ENCODE measurements at places on chromosomes 12 and 14.

- no peak for DNase-seq
Measured at GRCh38 chr12:15859116-15859515, 23.1 kb upstream of the STRAP start.

DNA sequence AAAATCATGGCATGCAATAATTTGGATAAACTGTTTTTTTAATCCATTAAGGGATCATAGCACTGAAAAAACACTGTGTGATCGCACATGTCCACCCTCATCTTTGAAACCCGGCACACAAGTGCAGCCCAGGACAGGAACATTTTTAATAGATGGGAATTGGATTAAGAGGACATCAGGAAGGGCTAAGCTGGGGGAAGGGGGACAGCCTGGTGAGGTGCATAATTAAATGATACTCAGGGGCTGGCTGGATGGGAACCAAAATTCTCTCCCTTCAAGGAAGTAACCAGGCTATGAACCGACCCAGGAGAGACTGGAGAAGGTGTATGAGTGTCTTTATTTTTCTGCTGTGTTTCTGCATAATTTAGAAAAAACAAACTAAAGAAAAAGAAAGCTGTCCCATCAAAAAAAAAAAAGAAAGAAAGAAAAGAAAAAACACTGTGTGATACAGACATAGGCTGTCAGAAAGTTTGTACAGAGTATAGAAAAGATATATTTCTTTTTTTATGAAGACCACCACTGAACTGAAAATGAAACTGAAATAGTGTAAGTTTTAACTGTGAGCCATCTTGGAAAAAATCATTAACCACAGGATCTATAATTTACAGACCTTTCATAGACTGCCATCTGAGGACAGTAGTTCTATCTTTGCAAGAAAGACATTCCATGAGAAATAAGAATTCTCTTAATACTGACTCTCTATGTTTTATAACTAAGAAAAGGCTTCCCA is 75.1 kb upstream of the SLC38A4 start:
- no peak for DNase-seq

DNA sequence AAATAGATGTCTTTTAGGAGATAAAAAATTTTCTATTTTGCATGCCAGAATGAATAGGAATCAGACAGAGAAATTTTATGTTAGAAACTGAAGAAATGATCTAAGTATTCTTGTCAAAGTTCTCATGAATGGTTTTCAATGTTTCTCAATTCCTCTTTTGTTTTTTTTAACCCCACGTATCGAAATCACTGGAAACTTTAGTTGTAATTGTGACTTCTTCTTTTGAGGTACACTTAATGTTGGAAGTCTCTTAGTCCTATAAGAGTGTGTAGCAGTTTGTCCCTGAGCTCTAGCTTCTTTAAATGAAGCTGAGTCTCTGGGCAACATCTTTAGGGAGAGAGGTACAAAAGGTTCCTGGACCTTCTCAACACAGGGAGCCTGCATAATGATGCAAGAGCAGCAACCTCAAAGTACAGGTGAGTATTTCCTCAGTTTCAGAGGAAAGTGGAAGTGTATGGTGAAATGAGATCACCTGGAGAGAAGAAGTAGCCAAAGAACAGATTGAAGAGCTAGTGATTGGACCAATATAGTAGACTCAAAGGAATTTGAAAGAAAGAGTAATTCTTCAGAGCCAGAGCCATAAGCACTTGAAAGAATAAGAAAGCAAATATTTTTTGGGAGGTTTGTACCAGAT is at the start of gene CLEC6A:
Gene CLEC6A, plus strand, starts transcription at position 236 of the 634 bp plus-strand sequence. Its CDS starts 150 bp downstream, at position 386.
- no peak for DNase-seq

DNA sequence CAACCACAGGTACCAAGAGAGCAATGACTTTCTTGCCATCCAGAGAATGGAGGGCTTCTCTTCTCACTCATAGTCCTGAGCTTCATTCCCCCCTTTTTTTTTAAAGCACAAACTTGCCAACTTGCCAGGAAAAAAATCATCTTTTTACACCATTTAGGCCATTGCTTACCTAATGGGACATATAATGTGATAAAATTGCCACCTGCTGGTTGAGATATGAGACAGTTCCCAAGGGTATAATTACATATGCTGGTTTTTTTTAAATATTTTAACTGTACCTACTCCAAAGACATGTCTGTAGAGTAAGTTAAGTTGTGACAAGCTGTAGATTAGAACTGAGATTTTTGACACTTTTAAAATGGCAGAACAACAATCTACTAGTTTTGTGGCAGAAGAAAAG is 519.1 kb upstream of the SEL1L start:
- DNase-seq = no peak

DNA sequence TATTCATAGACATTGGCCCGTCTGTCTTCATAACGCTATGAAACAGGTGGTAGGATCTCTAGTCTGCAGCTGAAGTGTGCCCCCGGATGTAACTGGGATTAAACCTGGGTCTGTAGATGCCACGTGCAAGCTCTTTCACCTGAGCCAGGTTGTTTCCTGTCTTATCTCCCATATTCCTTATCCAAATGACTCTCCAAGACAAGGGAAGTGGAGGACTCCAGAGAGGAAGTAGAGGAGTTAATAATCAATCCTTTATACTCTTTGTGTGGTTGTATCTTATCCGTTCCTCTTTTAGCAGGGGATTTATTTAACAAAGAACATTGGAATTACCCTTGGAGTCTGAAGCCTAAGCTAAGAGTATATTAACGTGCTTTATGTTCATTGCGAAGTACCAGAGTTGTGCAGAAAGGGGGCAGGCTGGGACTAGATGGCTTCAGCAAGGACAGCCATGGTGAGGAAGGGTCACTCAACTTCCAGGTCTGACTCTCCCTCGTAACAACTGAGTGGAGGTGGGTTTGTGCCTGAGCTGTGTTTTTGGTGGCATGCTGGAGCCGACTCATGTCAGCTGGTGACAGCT is 82.8 kb downstream of the RIN3 start:
- no peak for DNase-seq

DNA sequence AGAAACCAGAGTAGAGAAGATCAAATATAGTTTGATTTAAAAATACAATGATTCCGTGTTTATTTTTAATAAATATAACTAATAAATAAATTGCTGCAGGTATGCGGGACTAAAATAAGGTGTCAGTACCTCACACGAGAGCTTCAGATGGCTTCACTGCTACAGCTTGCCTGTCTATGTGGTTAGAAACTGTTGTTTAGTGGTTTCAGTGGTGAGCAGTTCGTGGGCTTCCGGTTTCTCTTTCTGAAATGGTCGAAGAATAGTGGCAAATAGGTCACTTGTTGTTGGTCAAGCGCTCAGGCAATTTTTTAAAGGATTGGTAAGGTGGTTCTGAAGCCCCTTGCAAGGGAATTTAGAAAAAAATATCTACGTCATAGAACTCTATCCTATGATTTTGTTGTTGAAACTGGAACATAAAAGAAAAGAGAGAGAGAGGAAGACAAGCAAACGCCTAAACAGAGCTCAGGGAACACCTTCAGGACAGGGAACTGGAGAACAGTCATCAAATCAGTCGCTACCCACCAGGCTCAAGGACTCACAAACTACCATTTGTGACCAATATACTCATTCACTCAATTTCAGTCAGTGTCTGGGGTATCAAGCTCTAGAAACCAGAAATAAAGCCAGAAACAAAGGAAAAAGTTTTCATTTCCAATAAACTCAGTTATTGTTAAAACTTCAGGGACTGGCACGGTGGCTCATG is 31.3 kb downstream of the GABARAPL1 start:
- no peak for DNase-seq

DNA sequence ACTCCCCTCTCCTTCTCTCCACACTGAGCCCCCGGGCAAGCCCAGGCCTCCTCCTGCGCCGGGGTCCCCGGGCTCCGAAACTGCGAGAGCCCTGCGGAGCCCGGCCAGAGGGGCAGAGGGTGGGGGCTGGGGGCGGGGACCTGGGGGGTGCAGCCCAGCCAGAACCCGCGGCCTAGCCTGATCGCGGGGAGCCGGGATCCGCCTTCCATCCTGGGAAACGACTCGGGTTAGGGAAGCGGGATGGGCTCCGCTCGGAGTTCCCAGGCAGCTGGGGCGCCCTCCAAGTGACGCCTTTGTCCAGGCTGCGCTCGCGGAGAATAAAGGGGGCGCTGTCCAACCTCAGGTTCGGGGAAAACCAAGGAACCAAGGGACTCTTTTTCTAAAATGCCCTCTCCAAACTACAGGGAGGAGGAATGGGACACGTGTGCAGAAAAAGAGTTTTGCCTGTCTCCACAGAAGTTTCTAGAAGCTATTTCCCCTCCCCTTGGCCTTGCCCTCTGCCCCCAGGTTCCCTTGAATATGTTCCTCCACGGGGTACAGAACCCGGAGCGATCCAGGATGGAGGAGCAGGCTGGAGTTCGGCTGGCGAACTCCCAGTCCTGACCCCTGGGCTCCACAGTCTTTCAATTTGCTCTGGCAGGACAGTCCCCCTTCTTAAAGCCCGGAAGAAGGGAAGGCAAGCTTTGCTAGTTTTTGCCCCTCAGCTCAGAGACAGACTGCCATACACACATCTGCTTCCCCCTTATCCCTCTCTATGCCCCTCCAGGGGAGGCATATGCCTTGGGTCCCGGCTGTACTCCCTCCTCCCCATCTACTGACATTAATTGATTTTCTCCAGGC is 13.9 kb downstream of the NKX2-1 start:
- DNase-seq = no peak

GRCh38 chr12:62319058-62319457 is 58.9 kb downstream of the USP15 start:
- DNase-seq = no peak

- DNase-seq = no peak
Measured at GRCh38 chr12:38983117-38983571, 77.8 kb upstream of the CPNE8 start.

DNA sequence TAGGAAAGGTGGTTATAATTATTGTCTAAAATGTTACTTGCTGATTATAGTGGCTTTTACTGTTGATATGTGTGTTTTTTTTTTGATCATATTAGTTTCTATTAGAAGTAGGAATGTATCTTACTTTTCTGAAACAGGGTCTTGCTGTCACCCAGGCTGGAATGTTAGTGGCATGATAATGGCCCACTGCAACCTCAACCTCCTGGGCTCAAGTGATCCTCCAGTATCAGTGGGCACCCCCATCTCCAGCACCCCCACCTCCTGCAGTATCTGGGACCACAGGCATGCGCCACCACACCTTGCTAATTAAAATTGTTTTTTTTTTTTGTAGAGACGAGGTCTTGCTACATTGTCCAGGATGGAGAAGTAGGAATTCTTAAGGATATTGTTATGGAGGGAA is 11.3 kb downstream of the ATF1 start:
- no peak for DNase-seq

DNA sequence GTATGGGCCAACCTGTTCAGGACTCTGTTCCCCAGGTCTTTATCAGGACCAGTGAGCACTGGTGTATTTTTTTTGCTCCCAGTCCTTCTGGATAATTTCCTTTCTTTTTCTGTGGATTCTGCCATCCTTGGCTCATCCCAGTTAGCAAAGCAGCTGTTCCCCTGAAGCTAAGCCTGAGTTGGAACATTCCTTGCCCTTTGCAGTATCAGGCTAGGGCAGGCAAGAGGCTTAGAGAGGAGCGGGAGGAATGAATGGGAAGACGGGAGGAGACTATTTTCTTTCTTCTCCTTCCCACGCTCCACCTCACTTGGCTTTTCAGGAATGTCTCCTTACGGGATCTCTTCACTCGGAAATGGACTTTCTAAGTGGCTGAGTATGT is 29.2 kb downstream of the ERG28 start:
- no peak for DNase-seq

DNA sequence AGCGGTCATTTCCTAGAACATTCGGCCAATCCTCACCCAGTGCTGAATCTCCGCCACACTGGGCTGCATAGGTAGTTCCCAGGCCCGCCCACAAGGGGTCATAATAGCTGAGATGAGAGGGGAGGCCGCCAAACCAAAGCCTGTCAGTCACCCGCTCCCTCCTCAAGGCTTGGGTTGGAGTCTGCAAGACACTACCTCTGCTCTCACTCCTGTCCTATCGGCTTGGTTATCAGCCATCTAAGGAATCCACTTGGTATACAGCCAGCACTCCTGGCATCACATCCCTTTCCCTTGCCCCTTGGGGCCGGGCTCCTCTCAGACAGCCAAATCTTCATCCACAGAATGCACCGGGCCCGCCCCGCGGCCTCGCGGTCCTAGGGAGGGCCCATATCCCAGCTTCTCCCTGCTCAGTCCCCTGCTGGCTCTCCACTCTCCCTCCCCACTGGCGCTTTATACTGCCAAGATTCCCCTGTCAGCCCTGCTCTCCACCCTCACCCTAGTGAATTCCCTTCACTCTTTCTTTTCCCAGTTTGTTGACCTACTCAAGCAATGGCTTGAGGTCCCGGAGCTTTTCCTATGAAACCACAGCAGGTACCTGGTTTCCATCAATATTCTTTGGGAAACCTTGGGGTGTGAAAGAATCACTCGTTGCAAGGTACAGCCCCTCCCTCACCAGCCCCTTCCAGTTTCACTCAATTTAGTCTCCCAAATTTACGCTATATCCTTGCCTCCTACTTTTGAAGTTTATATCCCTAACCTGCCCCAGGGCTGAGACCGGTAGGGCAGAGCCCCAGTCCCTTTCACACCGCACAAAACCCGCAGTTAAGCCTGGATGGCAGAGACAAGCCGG is 1.4 kb downstream of the IFFO1 start:
- peak; percentile 61 for DNase-seq

DNA sequence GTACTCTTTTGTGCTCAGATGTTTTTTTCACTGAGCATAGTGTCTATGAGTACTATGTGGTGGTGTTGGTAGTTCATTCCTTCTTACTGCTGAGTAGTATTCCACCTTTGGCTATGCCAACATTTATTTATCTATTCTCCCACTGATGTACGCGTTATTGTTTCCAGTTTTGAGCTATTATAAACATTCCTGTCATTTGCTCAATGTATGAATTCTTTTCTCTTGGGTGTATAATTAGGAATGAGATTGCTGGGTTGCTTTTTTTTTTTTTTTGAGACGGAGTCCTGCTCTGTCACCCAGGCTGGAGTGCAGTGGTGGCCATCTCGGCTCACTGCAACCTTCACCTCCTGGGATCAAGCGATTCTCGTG is 37.5 kb upstream of the SLC2A3 start:
- DNase-seq = no peak

DNA sequence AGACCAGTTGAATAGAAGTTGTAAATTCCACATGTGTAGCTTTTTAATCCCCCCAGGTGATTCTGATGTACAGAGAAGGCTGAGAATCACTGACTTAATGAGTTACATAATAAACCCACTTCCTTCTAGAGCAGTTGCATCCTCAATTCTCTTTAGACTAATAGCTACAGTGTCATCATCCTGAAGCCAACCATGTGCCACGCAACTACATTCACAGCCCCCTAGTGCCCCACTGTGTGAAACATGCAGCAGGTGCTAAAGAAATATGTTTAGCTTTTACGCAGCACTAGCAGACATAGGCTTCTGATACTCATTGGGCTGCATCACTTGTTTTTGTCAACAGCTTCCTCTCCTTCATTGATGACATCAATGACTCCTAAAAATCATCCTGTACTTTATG is 1168.3 kb downstream of the BCL11B start:
- no peak for DNase-seq
